Amniotic stem cell (primary cell): ENCODE measurements at places on chromosomes 16 and 17.

GRCh38 chr17:65085397-65085796 lies 28.9 kb upstream of the GNA13 start:
- no peak for DNase-seq

- no peak for DNase-seq
Observed at GRCh38 chr17:80995131-80995530, 3.5 kb downstream of the CHMP6 start.

GRCh38 chr16:5252791-5253190 lies 155.2 kb upstream of the EEF2KMT start:
- no peak for DNase-seq

- no peak for DNase-seq
Observed at GRCh38 chr17:51427323-51427811, 167.0 kb downstream of the UTP18 start.

DNA sequence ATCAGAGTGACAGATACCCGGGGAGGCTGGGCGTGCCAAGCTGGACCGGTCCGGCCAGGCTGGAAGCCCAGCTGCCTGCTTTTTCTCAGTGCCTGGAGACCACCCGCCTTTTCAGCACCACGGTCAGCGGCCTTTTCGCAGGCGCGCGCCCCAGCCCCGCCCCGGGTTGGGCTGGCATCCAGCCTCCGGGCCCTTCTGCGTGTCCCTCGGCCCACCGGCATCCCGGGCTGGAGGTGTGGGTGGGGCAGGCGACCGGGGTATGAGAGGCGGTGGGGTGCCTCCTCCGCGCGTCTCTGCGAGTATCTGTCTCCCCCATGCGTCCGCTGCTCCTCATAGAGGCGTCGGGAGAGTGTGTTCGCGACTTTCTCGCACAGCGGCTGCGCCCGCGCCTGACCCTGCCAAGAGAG lies 102.5 kb downstream of the MRM1 start:
- no peak for DNase-seq

- DNase-seq: no peak
Observed at GRCh38 chr17:75503337-75503950, 11.9 kb downstream of the CASKIN2 start.

DNA sequence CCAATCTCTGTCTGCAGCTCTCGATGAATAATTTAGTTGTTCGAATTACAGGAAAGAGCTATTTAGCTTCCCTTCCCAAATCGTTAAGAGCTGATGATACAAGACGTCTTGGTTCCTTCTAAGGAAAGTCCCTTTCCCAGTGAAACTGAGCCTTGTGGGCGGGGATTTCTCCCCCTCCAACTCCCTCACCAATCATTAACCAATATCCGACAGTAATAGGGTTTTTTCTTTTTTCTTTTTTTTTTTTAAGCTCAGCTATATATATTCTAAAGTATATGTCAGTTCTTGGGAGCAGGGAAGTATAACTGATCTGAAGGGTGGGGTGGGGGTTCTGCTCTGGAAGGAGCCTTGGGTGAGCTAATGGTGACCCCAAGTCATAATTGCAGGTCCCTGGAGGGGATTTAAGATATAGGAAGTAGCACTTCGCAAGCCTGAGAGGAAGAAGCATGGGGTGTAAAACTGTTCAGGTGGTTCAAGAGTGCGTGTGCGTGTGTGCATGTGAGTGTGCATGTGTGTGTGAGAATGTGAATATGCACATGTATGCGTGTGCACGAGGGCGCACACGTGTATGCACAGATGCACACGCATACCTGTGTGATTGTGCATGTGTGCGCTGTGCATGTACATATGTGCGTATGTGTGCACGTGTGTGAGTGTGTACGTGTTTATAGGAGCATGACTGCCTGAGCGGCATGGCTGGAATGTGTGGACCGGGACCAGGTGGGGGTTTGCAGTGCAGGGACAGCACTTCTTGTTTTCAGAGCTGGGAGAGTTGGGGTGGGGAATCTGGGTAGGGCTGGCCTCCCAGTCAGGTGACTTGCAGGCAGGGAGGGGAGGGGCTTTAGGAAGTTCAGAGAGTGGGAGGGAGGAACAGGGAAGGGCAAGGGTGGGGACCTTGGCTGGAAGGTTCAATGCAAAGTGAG lies 42.7 kb downstream of the SOCS3 start:
- no peak for DNase-seq
